Caki2 (cell line): ENCODE measurements at places on chromosomes 16 and 17. TPM values are rescaled to one million over a fixed set of nuclear protein-coding genes. Genes with fewer than 3 reads are reported as not detected.
A peak's percentile ranks its signal among the peaks of the same experiment; 100 is the strongest.

ADCY7 gene
- total RNA-seq, result 13.3 and 30.2 TPM in 2 replicates

KRTAP9-8 gene
- total RNA-seq, result not detected in 2 replicates

KRTAP9-2 gene
- not detected in 2 replicates for total RNA-seq

KRT32 gene
- total RNA-seq, result not detected in 2 replicates

CXCL16 gene
- 0.41 TPM in 1 of 2 replicates, not detected in the other for total RNA-seq

GRCh38 chr17:28039251-28039650 lies 3.2 kb upstream of the NLK start:
- DNase-seq, result no peak

DNA sequence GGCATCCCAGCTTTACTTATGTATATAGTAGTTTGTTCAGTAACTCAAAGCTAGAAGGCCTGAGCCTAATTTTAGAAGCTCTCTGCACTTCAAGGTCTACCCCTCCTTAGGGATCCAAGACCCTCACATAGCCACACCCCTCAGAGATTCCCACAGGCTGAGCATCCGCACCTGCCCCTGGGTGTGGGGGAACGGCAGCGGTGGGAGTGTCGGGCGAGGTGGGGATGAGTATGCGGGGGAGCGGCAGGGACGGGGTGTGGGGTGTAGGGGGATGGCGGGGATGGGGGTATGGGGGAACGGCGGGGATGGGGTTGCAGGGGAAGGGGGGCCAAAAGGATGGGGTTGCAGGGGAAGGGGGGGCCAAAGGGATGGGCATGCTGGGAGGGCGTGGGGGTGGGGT lies 24.9 kb upstream of the BEAN1 start:
- no peak for DNase-seq

DNA sequence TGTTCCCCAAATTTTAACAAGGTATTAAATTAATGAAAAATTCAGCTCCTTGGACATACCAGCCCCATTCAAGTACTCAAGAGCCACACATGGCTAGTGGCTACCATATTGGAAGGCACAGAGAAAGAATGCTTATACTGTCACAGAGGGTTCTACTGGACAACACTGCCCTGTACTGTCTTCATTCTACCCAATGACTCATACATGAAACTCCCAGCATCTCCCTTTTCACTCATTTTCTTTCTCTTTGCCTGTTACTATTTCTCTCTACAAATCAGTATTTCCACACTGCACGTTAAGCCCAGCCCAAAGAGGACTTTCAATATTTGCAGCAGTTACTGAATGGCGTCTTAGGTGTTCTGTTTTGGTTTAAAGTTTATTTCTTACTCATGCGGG lies 72.1 kb upstream of the RCVRN start:
- DNase-seq, result no peak

GRCh38 chr16:69773260-69773947 lies 11.3 kb downstream of the WWP2 start:
- no peak for DNase-seq

- no peak for DNase-seq
These were observed 12.8 kb upstream of the KCNJ18 start for GRCh38 chr17:21679256-21680146.

GRCh38 chr16:30052671-30053372 lies 12.7 kb upstream of the ALDOA start:
- peak; percentile 95 for DNase-seq

GRCh38 chr16:88003316-88003715 lies 52.1 kb downstream of the BANP start:
- no peak for DNase-seq

GRCh38 chr16:64375391-64375980 lies 746.4 kb downstream of the CDH11 start:
- no peak for DNase-seq

GRCh38 chr17:73474370-73474988 lies 162.7 kb upstream of the CDC42EP4 start:
- peak; percentile 14 for DNase-seq

GRCh38 chr16:48426244-48427141 lies 41.3 kb upstream of the SIAH1 start:
- DNase-seq, result no peak

- DNase-seq, result peak; percentile 37
These were observed at the start of gene MMP28 for GRCh38 chr17:35795007-35795870. TSS of gene MMP28 (minus strand) at chr17:35795641. CDS start at chr17:35795377, 264 bp downstream.

DNA sequence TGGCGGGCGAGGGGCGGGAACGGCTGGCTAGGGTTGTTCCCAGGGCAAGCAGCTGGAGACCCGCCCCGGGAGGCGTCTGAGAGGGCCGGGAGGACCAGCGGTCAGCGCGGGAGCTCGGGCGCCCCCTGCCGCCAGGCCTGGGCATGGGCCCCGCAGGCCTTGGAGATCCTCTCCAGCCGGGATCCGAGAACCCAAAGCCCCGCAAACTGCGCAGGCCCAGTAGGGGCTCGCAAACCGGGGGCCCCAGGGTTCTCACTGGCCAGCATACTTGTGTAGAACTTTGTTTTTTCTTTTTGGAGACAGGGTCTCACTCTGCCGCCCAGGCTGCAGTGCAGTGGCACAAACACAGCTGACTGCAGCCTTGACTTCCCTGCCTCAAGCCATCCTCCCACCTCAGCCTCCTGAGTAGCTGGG lies 20.8 kb upstream of the ZNF423 start:
- no peak for DNase-seq

DNA sequence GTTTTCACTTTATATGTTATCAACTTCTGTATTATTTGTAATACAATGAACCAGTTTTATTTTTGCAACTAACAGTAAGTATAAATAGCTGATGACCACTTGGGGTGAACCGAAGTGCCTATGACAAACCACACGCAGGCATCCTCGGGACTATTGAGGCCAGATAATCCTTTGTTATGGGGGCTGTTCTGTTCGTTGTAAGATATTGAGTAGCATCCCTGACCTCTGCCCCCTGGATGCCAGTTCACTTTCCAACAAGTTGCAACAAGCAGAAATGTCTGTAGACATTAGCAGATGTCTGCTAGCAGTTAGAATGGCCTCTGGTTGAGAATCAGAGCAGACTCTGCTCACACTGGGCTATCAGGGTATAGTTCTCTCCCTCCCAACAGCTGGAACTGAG lies 277.0 kb downstream of the WWOX start:
- DNase-seq, result no peak

DNA sequence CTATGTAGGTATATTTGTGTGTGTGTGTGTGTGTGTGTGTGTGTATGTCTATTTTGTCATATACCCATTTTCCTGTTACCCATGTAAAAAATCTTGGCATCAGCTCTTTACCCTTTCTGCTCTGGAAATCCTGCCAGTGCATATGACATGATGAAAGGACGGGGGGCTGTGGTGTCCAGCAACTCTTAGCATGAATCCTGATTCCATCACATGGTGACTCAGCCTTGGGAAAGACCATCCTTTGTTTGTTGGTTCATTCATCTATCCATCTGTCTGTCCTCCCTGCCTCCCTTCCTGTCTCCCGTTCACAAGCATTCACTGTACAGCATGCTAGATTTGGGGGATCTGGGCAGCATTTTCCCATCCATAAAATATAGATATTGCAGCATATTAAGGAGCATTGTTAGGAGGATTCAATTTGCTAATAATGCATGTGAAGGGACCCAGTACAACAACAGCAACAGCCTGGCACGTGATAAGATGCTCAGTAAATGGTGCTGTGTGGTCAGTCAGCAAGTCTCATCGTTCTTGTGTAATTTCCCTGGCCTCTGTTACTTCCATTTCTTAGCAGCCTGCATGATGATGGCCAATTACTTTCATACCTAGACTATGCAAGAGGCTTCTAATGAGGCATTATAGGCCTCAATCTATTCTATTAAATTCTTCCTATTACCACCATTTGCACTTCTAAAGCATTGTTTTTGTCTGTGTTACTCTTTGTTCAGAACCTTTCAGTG lies 191.0 kb downstream of the PRKCA start:
- DNase-seq, result no peak

DNA sequence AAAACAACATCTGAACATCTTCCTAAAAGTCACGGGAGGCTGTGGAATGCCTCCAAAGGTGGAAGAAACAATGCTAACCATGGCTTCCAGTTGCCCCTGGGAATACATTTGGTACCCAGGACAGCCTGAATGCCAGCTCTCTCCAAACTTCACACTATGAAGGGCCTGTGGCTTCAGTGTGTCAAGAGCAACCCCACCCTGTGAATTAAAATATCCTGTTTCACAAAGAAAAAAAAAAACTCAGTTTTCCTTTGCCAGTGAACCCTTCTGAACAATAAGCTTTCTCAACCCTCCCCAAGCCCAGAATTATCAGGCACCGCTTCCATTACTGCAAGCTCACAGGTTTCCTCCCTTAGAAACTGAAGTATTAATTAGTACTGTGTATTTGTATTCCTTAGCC lies 69.8 kb downstream of the SLC39A11 start:
- DNase-seq, result no peak

DNA sequence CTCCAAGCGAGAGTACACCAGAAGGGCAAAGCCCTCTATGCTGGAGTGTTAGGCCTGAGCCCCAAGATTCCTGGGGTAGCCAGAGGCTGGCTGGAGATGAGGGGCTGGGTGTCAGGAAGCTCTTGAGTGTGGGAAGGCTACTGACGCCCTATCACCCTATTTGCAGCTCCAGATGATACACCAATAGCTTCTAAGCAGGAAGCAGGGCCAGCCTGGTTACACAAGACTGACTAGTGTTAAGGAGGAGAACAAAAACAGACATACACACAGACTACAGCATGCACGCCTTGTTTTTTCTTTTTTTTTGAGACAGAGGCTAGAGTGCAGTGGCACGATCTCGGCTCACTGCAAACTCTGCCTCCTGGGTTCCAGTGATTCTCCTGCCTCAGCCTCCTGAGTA lies 15.9 kb downstream of the POLR3K start:
- no peak for DNase-seq

GRCh38 chr16:10180771-10181163 lies 1.5 kb downstream of the GRIN2A start:
- no peak for DNase-seq

DNA sequence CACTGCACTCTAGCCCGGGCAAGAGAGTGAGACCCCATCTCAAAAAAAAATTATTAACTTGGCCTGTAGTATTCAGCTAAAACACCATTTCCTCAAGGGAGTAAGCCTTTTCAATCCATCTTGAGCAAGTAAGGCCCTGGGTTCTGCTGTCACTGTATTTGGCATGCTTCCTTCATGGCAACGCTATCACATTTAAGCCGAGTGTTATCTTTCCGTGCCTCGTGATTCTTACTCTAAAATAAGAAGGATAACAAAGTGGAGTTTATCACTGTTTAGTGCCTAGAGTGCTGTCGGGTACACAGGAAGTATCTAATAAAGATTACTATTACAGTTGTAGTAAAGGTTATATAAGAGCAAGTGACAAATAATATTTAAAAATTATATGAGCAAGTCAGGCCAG lies 8.8 kb downstream of the VPS53 start:
- DNase-seq, result no peak

GRCh38 chr17:65064452-65065019 lies 8.0 kb upstream of the GNA13 start:
- DNase-seq, result peak; percentile 98

DNA sequence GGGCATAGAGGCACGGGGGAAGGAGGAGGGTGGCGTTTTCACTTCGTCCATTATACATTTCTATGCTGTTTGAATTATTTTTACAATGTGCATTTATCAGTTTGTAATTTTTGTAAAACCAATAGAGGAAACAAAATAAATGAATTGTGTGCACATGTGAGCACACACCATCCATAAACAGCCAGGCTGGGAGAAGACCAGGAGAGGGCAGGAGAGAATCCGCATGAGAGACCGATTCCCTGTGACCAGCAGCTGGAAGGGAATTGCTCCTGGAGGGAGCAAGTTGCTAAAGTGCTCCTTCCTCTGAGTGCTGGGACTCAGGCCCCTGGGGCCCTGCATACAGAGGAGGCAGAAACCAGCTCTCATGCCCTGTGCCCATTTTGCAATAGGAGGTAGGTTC lies 126.0 kb downstream of the ABCC12 start:
- no peak for DNase-seq
